NCI-H2029 (cell line): ENCODE measurements at places on chromosomes 7 and 10.

DNA sequence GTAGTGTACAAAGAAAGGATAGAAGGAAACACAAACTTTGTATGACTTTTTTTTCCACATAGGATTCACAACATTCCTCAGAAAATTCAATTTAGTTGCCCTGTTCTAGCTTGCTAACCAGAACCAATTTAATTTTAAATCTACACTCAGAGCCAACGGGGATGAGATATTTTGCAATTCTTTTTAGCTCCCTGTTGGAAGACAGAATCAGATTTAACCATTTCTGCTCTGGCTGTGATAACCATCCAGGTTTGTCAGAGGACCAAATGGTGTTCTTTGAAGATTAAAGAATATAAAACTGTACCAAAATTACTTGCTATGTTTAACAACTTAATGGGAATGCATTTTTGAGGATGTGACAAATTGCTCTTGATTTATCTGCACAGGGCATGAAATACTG, 319.7 kb downstream of the HPSE2 start:
- no peak for DNase-seq

GRCh38 chr7:132053871-132054270, 497.4 kb upstream of the PODXL start:
- DNase-seq = no peak

- DNase-seq = no peak
Observed at GRCh38 chr10:15244635-15245197, 76.2 kb upstream of the NMT2 start.

DNA sequence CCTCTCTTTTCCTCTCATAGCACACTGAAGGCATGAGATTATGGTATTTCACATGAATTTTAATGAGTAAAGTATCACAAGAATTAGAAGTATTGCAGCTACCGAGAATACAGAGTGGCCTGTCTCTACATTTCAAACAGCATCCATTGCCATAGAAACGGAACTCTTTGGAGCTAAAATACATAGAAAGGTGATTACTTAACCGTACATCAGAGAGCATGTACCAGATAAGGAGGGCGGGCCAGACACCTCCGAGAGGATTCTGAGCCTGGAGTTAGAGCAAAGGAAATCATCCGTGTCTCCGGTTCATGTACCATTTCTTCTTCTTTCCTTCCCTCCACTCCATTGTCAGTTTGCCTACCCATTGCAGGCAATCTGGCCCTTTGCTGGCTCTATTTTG, 196.7 kb downstream of the KLF6 start:
- DNase-seq = no peak

DNA sequence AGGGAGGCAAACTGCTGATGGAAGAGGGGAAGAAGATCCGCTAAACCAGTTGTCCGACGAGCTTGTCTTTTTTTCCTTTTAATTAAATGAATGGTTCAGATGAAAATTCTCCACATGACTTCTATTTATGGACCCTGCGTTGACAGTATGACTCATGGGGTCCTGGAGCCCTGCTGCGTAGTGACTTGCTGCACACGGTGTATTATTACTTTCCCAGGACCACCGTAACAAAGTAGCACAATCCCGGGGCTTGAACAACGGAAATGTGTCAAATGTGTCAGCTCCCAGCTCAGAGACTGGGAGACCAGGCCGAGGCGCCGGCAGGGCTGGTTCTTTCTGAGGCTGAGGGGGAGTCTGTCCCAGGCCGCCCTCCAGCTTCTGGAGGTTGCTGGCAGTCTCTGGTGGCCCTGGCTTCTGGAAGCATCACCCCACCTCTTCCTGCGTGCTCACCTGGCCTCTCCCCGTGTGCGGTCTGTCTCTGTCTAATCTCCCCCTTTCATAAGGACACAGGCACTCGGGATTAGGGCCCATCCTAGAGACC, 33.8 kb upstream of the MNX1 start:
- no peak for DNase-seq

- DNase-seq = no peak
Observed at GRCh38 chr10:78302739-78302988, 269.0 kb downstream of the RPS24 start.

DNA sequence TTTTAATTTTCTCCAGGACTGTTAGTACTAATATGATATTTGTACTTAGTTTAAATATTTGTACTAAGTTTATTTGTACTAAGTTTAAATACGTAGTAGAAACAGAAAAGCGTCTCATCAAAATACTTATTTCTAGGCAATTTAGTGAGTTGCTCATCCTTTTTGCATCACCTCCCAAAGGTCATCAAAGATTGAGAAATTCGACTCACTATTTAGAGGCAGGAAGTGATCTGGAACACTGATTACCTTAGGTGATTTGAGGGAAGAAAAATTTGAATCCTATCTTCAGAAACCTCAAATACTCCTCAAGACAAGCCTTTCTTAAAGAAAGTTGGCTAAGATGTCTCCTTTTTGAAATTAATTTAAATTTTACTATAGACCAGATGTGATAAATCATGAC, 14.5 kb downstream of the WNT16 start:
- DNase-seq = no peak

GRCh38 chr7:557558-557881, 37.9 kb upstream of the PDGFA start:
- DNase-seq = no peak

- DNase-seq = no peak
Observed at GRCh38 chr7:80588591-80588990, 49.9 kb upstream of the CD36 start.

DNA sequence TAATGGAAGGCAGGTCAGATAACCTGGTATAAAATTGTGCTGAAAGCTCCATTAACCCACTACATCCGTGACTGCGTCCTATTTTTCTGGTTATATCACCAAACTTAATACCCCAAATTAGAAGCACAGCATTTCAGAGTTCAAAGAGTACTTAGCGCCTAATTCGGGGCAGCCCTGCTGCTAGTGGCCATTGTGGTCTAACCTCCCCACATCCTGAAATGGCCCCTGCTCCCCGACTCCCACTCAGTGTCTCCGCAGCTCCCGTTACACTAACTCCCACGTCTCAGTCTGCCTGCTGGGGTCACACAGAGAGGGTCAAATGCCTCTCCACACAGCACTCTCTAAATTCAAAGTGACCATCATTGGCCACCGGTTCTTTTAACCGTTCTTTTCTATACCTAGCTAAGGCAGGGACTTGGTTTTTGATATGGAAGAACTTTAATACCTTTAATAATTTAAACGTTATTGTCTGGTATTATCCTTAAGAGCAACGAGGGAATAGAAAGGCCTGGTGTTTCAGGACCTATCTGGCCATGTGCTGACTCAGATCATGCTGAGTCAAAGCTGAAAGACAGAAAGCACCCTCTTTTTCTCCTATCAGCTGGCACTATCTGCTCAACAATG, 117.1 kb downstream of the KMT2E start:
- DNase-seq = no peak

DNA sequence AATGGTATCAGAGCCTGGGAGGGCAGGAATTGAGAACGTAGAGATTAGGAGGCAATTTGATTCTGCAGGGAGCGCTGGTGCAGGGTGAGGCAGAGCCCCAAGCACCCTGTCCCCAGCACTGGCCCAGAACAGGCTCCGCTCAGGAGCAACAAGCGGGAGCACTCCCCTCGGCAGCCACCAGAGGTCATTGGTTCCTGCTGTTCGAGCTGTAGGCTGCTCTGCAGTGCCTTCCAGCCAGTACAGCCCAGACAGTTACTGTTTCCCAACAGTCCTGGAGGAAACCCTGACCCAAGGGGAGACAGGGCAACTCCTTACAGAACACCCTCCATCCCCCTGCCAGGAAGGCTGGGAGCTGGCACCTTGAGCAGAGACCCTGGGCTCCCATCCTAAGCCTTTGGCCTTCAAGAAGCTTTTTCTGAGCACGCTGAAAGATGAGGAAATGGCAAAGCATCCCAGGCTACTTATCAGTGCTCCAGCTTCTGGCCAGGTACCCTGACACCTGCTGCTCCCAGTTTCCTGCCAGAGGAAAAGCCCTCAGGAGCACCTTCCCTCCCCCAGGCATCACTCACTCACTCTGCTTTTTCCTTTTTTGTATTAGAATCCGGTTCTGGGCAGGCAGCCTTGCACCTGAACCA, 71.2 kb upstream of the EFCAB10 start:
- DNase-seq = peak; percentile 66

DNA sequence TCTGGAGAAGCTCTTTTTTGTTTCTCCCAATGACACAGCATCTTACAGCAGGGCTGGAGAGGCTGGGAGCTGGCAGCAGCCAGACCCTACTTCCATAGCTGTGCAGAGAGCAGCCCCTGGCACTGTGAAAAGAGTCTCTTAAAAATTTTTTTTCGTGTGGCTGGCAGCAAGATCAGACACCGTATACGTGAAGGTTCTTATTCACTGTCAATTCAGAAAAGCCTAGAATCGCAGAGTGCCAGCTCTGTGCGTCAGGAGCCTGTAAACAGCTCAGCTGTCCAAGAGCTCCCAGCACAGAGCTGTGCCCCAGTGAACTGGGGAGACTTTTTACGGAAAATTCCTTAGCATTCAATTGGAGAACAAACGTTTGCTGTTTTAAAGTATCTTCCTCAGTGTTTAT, 6.5 kb downstream of the BAG3 start:
- no peak for DNase-seq

DNA sequence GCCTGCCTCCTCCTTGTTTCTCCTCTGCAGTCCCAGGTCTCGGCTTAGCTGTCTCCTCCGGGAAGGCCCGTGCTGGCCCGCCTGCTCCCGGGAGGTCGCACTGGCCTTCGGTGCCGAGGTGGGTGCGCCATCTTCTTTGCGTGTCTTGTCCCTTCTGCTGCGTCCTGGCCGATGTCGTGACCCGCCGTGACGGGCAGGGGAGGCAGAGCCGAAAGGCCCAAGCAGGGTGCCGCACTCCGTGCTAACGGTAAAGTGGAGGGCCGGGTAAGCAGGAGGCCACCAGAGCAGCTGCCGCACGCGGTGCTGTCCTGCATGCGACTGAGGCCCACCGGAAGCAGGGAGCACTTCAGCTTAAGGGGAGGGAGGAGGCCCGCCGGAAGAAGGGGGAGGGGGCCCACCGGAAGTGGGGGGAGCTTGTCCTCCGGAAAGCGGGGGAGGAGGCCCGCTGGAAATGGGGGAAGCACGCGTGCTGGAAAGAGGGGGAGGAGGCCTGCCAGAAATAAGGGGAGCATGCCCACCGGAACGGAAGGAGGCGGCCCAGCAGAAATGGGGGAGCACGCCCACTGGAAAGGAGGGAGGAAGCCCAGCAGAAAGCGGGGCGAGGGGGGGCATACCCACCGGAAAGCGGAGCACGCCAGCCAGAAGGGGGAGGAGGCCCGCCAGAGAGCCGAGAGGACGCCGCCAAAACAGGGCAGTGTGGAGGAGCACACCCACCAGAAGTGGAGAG, 71.4 kb downstream of the PROSER2 start:
- no peak for DNase-seq

DNA sequence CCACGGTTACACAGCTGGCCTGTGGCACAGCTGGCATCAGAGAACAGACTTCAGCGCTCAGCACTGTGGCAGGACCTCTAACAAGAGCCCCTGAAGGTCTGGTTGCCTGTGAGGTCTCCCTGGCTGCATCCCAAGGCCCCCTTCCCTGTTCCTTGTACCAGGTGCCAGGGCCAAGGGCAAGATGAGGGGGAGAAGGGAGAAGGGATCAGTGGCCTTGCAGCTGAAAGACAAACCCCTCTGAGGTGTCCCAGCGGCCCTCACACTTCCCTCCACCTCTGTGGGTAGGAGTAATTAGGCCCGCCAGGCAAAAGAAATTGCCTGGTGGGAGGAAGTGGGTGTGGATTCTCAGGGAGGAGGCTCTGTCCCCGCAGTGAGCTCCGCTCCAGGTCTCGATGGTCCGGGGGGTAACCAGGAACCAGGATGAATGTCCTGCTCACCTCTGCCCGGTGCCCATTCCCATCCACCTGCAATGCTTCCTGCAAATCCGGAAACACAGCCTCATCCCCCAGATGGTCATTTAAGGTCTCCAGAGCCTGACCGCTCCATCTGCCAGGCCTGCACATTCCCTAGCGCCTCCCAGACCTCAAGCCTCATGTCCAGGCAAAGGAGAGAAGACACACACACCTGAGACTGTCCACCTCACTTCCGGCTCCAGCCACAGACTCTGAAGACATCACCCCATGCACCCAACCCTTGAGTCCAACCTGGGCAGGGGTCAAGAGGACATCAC, 22.7 kb downstream of the GRID2IP start:
- no peak for DNase-seq

DNA sequence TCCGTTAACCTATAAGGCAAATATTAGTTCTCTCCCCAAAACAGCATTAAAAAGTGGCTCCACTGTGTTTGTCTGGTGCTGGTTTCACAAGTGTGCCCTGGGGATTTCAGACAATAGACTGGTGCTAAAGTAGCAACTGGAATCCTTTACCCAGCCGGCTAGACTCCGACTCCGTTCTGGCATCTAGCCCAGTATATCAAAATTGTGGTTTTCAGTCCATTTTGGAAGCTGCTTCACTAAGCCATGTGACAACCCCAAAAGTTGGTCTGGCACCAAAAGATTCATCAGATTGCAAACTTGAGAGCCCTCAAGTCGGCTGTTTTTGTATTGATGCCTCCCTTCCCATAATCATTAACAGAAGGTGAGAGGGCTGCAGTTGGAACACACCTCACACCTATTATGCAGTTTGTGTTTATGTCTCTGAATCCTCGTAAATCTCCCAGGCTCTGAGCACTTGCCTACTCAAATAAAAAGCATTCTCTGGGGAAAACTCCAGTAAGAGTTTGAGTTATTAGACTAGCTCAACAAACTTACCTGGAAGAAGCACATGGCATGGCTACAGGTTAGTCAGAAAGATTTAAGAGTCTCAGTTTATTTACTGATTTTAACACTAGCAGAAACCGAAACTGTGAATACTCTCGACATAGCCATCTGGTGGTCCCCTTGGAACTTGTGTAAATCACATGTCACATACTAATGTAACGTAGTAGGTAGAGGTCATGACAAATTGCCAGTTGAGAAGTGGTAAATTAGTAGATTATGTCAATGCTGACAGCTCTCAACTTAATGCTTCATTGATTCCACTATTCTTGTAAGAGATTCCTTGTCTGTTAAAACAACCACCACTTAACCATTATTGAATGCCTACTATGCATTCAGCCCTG, 14.8 kb upstream of the WNT16 start:
- DNase-seq = peak; percentile 44

GRCh38 chr7:87027900-87028299, 31.6 kb downstream of the ELAPOR2 start:
- DNase-seq = no peak

DNA sequence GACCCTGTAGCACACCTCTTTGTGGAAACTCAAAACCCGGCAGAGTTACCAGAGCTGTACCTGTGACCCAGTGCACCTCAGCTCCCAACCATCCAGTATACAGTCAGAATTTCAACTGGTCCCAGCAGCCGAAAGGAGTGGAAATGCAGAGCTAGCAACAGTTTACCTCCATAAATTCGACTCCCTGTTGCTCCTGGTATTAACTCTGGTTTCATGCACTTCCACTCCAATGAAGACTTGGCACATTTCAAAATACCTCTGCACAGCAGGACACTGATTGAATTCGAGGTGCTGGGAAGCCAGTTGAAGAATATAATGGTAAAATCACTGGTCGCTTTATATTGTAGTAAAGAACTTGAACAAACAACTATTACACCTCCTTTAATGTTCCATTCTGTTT, 17.9 kb upstream of the TIAL1 start:
- no peak for DNase-seq

GRCh38 chr10:80579849-80580637, 42.3 kb downstream of the SH2D4B start:
- no peak for DNase-seq

- DNase-seq = no peak
Observed at GRCh38 chr10:124498056-124498455, 36.4 kb downstream of the LHPP start.

- DNase-seq = no peak
Observed at GRCh38 chr7:46100521-46100920, 179.4 kb upstream of the IGFBP3 start.
